NCI-H1092 treated with DMSO at 0.1 percent for 48 hours (cell line): ENCODE measurements at places on chromosomes 5 and 9.

DNA sequence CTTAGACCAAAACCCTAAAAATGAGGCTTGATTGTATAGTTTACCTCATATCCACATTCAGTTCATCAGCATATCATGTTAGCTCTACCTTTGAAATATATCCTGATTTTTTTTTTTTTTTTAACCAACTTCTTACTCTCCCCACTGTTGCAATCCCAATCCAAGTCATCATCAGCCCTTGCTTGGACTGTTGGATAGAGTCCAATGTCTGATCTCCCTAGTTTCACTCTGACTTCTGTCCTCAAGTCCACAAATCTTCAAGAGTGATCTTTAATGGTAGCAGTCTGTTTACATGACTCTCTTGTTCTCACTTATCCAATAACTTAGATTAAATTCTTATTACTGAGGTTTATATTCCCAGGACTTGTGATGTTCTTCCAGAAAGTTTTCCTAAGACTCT lies 30.8 kb downstream of the NAA35 start:
- no peak for DNase-seq

GRCh38 chr9:69174616-69175463 lies 763 bp downstream of the TJP2 start:
- peak; percentile 37 for DNase-seq

GRCh38 chr5:88602584-88602983 lies 280.4 kb downstream of the MEF2C start:
- DNase-seq: no peak

- no peak for DNase-seq
Measured at GRCh38 chr9:99760421-99760820, 61.3 kb upstream of the NR4A3 start.

- no peak for DNase-seq
Measured at GRCh38 chr5:170480260-170480659, 23.6 kb upstream of the KCNIP1 start.

DNA sequence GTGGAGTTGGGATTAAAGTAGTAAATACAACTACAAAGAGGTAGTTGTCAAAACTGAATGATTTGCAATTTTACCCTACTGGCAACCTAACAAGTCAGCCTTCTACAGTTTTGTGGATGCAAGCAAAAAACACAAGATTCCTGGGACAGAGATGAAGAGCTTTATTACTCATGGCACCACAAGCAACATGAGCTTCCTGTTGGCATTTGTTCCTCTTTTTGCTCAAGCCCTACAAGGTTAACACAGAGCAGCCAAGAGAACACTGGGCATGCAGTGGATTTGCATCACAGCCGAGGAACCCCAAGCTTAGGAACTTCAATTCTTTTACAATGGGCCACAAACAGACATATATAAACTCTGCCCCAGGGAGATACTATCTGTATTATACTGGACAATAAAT lies 28.8 kb upstream of the DMAC1 start:
- no peak for DNase-seq

DNA sequence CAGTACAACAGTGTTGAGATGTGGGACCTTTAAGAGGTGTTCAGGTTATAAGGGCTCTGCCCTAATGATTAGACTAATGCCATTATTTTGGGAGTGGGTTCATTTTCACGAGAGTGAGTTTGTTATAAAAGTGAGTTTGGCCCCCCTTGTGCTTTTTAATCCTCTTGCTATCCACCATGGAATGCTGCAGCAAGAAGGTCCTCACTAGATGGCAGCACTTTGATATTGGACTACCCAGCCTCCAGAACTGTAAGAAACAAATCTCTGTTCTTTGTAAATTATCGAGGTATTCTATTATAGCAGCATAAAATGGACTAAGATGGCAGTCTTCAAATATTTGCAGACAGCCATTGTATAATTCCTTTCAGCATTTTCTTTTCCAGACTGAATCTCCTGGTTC lies 212.4 kb downstream of the LRRC70 start:
- no peak for DNase-seq

DNA sequence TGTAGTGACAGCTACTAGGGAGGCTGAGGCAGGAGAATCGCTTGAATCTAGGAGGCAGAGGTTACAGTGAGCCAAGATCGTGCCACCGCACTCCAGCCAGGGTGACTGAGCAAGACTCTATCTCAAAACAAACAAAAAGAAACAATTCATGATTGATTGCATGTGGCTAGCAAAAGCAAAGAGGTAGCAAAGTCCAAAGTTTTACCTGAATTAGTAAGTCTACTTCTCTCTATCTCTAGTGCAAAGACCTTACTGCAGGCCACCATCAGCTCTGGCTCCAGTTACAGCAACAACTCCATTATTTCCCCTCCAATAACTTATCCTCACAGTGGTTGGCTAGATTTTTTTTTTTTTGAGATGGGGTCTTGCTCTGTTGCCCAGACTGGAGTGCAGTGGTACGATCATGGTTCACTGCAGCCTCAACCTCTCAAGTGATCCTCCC lies 6.2 kb upstream of the SAR1B start:
- no peak for DNase-seq

DNA sequence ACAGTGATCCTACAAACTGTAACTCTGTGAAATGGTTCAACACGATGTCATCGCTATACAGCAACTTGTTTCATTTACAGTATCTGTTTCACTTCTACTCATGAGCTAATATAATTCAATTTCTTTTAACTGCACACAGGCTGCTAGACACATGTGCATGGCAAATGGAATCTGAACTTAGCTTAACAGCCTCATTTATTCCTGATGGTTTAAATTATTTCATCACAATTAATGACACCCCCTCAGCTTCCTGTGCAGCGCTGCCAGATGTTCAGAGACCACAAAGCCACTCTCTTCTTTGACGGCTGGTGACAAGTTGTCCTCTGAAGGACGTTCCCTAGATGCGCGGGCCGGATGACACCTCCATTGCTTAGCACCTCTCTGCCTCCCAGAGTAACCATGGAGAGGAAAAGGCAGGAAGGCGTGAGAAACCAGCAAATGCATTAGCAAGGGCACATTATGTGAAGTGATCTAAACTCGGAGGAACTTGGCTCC lies 191.1 kb downstream of the BNC2 start:
- no peak for DNase-seq

DNA sequence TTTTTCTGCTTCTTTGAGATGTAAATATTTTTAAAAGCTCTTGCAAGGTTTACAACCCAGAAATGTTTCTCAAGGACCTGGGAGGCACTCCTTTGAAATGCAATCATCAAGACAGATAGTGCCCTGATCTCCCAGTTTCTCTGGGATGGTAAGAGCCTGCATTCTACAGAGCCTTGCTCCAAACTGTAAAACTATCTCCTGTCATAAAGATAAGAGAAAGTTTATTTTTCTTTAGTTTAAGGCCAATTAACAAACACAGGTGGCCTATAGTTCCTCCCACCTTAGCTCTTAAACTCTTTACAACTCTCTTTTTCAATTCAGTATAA lies 1231.1 kb upstream of the NUDT12 start:
- no peak for DNase-seq

GRCh38 chr9:113486327-113486726 lies 22.8 kb downstream of the RGS3 start:
- DNase-seq: no peak

DNA sequence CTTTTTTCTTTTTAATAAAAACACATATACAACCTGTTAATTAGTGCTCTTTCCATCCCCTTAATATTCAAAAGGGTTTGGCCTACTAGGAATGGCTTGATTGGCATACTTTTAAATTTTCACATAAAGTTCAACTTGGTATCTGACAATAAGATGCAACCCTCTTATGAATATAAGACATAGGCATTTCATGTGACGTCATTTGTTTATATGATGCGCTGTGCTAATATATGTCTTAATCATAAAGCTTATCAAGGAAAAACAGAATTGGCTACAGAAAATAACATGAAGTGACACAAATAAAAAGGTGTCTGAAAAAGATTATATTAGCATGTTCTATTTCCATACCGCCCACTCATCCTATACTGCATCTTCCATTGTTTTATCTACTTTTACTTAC lies 1642.4 kb downstream of the EFNA5 start:
- no peak for DNase-seq

GRCh38 chr9:68603371-68603770 lies 62.7 kb upstream of the TMEM252 start:
- DNase-seq: no peak

GRCh38 chr9:98372077-98372836 lies 116.8 kb upstream of the TBC1D2 start:
- DNase-seq: no peak

GRCh38 chr9:5292141-5292540 lies 12.4 kb downstream of the RLN2 start:
- DNase-seq: no peak

DNA sequence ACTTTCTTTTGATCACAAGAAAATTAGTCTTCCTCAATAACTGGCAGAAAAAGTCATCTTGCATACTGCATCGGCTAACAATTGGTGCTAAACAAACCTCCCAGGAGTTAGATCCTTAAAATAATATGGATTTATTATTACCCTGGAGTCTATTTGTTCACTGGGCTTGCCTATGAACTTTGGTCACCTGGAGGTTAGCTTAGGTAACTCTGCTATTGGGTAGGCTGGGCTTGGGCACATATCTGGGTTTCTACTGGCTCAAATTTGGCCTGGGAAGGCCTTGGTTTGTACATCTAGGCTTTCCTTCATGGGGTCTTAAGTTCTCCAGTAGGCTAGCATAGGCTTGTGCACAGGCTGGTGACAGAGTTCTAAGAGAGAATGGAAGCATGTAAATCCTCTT lies 279.9 kb downstream of the RASEF start:
- no peak for DNase-seq

DNA sequence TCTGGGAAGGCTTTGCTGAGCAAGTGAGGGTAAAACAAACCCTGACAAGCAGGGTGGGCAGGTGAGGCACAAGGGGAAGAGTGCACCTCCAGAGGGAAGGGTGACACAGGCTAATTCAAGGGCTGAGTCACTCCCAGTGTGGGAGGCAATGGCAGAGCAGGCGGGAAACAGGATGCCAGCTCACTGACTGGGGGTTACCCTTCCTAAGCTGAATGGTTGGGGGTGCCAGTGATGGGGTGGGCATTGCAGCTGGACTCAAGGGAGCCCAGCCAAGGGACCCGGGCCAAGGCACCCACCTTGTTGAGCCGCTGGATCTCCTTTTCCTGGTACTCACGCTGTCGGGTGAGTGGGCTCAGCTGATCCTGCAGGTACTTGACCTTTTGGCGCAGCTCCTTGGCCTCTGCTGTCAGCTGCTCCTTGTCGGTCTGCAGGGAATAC lies 18.4 kb downstream of the GPX3 start:
- no peak for DNase-seq

DNA sequence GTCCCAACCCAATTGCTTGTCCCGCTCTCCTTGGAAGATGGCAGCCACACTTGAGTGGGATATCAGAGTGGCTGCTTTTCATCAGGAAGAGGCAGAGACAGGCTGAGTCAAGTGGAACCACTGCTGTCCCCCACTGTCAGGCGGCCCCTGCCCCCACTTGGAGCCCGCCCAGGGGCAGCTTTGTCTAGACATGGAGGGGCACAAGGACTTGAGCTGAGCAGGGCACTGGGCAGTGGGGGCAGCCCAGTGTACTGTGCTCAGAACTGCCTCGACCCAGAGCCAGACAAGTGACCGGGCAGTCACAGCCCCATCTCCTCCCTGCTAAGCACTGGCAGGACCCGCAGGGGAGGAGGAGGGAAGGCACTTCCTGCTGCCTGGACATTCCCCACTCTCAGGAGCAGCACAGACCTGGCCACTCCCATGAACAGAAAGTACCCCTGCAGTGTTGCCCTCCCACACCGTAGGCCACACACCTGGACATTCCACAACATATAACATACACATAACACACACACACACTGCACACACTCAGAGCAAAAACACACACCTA lies 91.0 kb downstream of the MRPL36 start:
- no peak for DNase-seq

DNA sequence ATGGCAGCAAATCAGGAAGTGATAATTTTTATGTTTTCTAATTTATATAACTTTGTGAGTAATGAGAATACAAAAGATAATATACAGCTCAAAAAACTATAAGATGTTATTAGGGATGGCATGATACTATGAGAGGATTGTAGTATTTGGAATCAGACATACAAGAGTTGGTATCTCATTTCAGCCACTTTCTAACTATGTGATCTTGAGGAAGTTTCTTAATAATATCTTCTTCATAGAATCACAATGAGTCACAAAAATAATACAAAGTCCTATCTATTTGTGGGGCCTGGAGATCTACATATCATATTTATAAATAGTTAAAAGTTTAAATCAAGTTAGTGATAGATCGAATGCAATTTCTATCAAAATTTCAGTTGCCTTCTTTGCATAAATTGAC lies 23.7 kb upstream of the TMED7 start:
- DNase-seq: no peak

DNA sequence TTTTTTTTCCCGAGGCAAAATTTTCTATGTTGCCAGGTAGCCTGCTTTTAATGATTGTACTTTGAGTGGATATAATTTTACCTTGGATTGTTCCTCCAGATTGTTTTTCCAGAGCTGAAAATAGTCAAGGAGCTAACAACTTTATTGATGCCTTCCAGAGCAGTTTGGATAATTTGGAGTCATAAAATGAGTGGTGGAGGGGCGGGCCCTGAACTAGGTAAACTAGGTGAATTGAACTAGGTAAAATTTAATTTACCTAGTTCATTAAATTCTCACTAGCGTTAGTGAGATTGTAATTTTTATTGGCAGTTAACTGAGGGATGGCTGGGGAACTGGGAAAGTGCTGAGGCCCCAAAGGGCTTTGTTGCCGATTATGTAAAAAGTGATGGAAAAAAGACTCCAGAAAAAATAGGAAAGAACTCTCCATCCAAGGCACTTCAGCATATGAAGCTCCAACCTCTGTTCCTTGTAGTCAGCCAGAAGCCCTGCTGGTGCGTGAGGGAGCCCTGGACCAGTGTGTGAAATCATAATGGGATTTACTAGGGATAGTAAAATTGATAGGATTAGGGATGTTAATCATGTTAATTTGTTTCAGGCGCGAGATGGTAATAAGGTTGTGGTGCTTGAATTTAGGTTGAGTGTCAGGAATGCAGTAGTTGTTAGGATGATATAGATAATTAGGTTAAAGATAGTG lies 1.7 kb downstream of the DNAJC25 start:
- DNase-seq: no peak

DNA sequence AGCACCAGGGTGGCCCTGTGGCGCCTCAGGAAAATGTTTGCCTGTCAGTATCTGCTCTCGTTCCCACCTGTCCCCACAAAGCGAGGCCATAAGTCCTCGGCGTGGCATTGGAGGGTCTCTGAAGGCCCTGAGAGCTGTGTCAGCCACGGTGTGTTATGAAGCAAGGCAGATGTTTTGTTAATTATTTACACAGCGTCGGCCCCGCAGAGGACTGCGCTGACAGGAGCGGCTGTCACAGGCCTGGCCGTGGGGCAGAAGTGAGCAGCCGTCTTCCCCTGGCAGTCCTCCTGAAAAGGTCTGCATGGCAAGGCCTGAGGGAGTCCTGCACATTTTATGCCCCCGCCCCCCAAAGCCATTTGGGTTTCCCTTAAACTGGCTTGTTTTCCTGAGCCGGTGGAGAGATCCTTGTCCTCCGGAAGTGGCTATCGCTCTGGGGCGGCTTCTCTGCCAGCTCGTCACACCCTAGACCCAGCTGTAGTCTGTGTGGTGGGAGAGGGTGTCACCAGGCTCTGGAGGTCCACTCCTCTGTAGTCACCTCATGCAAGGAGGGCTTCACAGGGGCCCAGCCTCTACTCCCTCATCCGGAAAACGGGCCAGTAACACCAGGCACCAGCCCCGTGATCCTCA lies 6.2 kb downstream of the NEK6 start:
- peak; percentile 41 for DNase-seq

- DNase-seq: no peak
Measured at GRCh38 chr9:134128727-134129679, 6.9 kb upstream of the WDR5 start.
